ENCODE measurements at places on chromosomes 12 and 14.
A peak's percentile ranks its signal among the peaks of the same experiment; 100 is the strongest.

DNA sequence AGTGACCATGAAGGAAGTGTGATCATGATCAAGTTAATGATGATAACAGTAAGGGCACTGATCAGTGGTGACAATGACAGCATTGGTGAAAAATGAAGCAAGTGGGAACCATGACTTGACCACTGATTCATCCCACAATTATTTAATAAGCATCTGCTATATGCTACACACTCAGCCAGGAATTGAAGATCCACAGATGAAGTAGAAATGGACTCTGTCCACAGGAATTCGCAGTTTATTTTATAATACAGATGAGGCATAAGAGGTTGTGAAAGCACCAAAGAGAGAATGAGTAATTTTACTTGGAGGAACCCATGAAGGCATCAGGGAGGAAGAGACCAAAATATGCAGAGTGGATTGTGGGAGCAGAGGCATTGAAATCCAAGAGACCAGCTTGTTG, 33.8 kb upstream of the SMUG1 start:
- peak; percentile 66 for DNase-seq

DNA sequence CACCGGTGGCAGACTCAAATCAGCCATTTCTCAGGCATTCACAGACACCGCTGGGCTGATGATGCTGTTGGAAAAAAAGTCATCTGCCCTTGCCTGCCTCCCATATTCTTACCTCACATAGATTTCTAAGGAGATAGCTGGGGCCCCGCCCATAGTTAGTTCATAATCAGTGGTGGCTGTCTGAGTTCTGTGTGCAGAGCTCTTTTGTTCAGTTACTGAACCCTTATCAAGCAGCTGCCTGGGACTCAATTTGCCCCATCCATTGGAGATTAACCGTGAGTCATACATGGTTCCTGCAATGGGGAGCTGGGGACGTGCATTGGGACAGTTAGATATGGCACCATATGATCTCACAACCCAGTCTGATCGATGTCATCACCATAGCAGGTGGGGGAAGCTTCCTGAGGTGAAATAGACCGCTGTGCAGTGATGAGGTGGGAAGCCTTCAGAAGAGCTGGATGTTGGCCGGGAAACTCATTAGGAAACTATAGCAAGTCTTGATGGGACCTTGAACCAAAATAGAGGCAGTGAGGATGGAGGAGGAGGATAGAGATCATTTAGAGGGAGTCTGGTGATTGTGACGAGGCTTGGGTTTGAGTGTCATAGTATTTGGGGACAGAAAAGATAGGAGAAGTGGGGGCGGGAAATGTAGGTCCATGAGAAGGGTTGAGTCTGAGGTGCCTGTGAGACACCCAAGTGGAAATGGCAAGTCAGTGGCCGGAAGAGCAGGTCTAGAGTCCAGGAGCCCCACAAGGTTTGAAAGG, 147.8 kb downstream of the GCH1 start:
- no peak for DNase-seq

DNA sequence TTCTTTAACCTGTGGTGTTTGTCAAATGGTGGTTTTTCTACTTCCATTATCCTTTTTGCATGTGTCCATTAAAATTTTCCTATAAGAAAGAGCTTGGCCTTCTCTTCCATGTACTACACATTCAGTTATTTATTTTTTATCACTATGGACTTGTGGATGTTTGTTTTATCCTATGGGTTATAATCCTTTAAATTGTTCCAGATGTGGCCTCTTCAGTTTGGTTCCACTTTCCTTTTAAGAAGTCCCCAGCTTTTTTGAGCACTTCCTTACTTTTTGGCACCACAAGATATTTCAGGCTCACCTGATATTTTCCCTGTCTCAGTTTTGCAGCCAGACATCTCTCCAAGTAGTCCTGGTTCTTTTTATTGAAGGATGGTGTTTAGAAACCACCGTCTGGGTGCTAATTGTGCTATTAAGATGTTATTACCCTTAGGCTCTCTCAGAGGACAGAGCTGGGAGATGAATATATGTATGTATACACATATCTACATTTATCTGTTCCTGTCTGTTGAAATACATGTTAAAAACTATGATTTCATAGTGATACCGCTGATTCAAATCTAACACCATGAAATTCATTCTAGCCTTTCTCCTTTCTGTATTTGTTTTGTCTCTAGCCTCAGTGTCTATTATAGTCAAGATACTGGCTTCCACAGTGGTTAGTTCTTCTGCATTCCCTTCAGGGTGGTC, 408.5 kb upstream of the RGS6 start:
- DNase-seq, result no peak

- DNase-seq, result no peak
Observed at GRCh38 chr14:105475269-105476096, 862 bp downstream of the CRIP2 start.

DNA sequence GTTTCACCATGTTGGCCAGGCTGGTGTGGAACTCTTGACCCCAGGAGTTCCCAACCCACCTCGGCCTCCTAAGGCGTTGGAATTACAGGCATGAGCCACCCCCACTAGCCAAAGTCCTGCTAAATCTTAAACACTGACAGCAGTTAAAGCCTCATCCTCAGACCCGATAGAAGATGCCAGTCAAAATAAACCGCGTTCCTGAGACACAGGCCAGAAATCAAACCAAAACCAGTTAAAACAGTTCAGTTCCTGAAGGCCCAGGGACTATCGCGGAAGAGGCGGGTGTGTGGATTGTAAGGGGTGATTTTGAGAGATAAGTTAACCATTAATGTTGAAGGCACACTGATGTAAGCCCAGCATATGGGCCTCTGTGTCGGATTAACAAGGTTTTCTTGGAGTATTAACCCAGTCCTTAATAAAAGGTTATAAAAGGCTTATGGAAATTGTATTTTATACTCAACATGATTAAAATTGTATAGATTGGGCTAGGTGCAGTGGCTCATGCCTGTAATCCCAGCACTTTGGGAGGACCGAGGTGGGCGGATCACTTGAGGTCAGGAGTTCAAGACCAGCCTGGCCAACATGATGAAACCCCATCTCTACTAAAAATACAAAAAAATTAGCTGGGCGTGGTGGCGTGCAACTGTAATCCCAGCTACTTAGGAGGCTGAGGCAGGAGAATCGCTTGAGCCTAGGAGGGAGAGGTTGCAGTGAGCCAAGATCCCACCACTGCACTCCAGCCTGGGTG, 18.7 kb upstream of the CDCA4 start:
- DNase-seq, result no peak

DNA sequence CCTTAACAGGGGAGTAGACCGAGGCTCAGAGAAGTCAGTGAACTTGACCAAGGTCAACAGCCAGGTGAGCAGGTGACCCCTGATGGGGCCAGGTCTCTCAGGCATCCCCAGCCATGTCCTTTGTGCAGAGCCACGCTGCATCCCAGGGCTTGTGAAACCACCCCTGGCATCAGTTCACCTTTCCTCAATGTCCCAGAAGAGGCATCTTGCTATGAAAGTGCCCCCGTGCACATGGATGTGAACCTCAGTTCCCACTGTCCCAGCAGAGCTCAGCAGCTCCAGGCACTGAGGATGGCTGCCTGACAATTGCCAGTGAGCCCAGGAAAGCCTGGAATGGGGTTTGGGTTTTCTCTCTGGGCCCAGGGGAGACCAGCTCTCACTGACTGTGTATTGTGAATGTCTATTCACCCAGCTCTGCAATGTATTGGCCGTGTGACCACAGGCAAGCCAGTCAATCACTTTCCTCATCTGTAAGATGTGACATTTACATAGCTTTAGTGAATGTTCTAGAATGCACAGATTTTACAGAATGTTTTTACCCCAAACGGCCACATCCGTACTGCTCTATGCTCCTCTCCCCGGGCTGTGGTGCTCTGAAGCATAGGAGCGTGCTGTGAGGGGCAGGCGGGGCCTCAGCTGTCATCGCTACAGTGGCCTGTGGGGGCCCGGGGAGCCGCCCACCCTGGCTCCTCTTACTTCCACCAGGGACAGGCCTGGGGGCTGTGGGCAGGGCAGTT, 4.9 kb downstream of the CACNA2D4 start:
- no peak for DNase-seq

DNA sequence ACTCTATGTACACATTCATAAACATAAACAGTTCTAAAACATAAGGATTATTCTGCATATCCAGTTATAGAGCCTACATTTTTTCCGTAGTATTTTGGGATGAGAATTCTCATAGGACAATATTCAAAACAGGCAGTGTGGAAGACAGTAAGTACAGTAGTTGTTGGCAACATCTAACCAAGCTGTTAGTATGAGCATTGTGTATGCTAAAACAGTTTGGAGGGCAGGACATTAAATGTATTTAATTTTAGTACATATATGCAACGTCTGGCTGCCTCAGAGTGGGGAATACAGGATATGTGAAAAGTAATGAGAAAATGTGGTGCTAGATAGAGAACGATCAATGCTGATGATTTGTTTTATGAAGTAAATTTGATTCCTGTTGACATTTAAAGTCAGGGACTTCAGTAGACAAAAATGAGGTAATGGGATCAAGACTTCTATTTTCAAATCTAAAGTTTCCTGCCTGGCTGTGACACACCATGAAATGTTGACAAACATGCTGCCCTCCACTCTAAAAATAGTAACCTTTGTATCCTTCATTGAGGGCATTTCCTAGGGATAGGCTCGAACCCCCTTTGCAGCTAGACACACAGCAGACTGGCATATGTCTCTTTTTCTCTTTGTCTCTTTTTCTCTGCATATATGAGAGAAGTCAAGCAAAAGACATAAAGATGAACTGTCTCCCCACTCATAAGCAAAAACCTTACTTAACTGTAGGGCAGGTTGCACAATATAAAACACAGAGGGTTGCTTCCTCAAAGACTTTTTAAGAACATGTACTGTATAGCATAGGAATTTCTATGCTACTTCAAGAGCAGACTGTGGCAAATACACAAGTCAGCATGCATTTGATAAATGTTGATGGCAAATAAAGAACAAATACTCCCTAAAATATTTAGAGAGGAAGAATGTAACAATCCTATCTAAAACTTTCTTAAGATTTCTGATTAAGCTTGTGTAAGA, 75.5 kb upstream of the GTF2A1 start:
- DNase-seq, result no peak

DNA sequence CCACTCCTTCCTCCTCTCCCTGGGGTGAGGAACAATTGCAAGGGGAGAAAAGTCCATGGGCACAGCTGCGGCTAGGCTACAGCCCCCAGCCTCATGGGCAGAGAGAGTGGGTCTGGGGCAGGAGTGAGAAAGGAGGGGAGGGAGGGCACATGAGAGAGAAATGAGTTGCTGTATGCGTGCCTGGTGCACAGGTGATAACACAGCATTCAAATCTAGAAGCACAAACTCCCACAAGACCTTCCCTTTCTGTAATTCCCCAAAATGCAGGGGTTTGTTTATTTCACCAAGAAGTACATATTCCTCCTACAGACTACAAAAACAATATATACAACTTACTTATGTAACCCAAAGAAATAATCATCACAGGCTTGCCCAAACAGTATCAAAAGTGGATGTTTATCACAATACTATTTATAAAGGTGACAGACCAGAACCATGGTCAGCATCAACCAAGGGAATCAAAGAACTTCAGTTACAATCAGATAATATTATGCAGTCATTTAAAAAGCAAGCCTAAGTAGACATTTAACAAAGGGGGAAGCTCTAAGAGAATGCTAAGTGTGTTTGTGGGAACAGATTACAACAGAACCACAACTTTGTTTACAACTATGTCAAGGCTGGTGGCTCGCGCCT, 54.2 kb downstream of the ITPK1 start:
- DNase-seq, result no peak

- DNase-seq, result no peak
Observed at GRCh38 chr12:66050610-66051009, 79.9 kb downstream of the LLPH start.

DNA sequence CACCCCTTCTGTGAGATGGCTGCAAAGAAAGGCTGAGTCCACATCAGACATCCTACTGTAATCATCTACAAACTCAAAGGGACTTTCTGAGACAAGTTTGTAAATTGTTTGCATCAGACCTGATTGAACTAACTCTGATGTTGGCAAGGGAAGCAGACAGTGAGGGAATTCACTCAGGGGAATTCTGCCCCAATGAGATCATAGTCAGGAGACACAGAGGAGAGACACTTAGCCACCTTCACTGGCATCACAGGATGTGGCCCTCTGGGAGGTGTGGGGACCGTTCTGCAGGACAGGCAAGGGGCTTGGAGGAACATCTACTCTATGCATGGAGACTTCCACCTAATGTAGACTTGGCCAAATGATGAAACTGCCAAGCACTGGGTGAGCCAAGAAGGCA, 70.7 kb upstream of the DDX11 start:
- DNase-seq, result no peak

DNA sequence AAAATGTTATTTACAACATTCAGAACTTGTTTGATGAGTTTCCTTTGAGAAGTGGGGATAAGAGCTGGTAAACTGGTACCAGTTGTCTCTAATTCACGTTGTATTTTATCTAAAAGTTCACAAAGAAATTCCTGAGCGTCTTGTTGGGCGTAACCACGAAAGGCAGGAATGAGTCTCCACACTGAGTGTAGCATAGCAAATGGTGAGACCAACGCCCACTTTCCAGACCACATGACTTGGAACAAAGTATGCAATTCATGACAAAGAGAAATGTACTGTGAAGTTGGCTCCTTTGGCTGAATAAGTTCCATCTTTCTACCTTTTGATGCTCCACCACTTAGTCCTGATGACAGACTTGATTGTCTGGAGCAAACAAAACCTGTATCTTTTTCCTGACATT, 18.4 kb downstream of the USP44 start:
- DNase-seq, result peak; percentile 18

Data from astrocyte of the cerebellum (primary cell).